AG09309 (cell line): ENCODE measurements at places on chromosomes 11 and 22.

DNA sequence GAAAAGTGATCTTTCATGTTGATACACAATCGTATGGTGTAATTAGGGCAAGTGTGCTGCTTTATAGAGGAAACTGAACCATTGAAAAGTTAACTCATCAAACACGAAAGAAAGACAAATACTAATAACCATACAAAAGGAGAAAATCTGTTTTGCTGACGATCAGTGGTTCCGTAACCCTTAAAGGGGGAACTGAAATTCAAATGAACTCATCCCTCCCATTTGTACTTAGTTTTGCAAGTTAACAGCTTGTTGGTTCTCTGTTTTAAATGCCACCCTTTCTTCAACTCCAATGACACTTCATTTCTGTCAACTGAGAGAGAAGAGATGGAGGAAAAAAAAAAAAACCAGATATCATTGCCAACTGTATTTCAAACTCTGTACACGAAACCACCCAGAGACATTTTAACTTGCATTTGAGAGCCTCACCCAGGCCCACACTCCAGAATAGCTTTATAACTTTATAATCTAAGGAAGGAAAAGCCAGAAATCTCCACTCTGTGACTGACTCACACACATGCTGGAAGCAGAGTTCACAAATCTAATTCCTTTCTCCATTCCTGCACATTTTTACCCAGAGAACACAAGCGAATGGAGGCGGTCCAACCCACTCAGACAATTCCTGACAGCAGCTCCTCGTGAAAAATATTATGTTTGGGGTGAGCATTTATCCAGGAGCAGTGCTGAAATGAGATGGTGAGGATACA is 17.4 kb upstream of the CSNK2A3 start:
- no peak for DNase-seq

- peak; percentile 87 for DNase-seq
Measured at GRCh38 chr11:129639300-129639699, 176.3 kb upstream of the TMEM45B start.

DNA sequence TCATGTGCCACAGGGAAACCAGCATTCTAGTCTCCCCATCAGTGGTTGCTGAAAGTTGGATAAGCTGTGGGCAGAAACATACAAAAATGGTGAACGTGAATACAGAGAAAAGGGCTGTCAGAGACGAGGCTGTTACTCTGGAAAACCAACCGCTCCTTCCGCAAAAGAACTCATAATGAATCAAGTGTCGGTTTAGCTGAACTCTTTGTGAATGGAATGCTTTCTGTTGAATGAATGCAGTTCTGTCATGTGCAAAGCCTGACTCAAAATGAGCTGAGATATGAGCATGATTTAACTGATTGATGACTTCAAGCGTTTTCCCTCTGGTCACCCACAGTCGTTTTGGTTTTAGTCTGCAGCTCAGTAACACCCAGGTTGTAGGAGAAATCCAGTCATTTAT is 298.3 kb downstream of the ETS1 start:
- DNase-seq, result no peak

- DNase-seq, result no peak
Measured at GRCh38 chr22:33116841-33117547, 58.8 kb upstream of the SYN3 start.

GRCh38 chr11:119195680-119196079 is 10.4 kb downstream of the NHERF4 start:
- DNase-seq, result no peak

- DNase-seq, result no peak
Measured at GRCh38 chr22:26314656-26315055, 114.4 kb upstream of the ASPHD2 start.

DNA sequence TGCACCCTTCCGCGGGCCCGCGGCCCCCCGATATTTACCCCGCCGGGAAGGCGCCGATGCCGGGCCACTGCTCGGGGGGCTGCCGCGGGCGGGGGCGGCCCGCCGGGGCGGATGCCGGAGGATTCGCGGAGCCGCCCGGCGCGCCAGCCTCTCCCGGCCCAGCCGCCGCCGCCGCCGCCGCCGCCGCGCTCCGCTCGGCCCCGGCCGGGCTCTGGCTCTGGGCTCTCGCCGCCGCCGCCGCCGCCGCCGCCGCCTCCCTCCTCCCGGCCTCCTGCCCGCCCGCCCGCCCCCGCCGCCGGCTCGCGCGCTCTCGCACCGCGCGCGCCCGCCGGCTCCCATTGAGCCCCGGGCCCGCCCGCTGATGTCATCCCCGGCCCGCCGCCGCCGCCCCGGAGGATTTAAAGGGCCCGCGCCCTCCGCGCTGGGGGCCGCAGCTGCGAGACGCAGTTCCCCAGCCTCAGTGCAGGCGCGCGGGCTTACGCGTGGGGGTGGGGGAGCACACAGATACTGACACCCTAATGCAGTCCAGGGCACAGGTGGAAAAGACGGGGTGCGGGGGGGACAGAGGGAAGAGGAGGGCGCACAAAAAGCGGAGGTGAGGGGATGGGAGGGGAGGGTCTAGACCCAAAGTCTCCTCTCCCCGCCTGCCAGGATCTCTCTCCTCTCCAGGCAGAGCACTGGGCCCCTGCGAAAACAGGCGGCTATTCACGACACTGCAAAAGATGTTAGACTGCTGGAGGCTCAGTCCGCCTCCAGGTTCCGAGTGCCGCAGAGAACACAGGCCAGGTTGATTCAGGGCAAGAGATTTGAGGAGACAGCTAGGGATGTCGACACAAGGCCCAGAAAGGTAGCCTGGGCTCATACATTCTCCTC is at the start of gene CSNK1E:
TSS of gene CSNK1E (minus strand) at position 312 of the 873 bp plus-strand sequence. CDS start 3,276 bp downstream, outside the sequence.
- no peak for DNase-seq

DNA sequence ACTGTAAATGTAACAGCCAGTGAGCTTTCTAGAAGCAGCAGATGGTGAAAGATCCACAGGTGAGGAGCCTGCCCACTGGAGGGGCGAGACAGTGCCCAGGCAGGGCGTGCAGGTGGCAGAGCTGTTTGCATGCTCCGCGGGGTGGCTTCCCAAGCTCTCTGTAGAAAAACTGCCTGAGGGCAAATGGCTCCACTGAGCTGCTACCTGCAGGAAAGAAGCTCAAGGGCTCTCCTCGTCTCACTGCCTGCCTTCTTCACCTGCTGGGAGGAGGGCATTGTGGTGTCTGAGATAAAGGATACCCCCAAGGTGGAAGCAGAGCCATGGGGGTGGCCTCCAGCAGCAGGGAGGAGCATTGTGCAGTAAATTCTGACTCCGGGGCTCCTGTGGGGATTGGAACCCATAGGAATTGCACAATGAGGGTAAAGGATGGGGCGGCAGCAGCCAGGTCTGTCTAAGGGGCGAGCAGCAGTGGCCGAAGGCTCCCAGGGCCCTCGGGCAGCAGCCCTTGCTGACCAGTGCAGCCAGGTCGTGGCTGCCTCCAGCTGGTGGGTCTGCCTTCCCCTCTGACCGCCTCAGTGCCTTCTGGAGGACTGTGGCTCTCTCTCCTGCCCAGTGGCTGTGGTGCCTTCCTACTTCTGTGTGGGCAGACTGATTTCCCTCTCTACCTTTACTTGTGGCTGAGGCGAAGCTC is 28.0 kb upstream of the CABP7 start:
- no peak for DNase-seq

DNA sequence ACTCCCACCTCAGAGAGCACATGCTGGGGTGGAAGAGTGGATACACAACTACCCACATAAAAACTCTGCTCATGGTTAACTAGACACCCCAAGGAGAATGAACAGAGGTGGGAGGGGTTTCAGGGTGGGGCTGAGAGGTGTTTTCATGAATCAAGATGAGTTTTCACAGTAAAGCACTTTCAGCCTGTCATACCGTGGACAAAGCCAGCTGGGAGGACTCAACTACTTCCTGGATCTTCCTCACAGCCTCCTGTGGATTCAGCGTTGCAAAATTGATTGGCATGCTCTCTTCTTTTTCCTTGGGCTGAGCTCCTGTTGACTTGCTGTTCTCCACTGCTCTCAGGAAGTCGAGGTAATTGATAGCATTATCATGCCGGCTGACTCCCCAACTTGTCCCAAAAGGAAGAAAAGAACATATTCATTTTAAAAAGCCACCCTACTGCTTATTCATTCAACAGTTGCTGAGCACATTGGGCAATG is 168.5 kb downstream of the MPPED1 start:
- DNase-seq, result no peak

- peak; percentile 78 for DNase-seq
Measured at GRCh38 chr22:33380789-33381530, 322.8 kb upstream of the SYN3 start.

- DNase-seq, result no peak
Measured at GRCh38 chr11:46346886-46347636, at the start of gene DGKZ. Gene DGKZ (plus strand): TSS chr11:46347463. CDS start chr11:46347660, 197 bp downstream.

GRCh38 chr11:35811783-35812182 is 132.1 kb upstream of the LDLRAD3 start:
- DNase-seq, result no peak

DNA sequence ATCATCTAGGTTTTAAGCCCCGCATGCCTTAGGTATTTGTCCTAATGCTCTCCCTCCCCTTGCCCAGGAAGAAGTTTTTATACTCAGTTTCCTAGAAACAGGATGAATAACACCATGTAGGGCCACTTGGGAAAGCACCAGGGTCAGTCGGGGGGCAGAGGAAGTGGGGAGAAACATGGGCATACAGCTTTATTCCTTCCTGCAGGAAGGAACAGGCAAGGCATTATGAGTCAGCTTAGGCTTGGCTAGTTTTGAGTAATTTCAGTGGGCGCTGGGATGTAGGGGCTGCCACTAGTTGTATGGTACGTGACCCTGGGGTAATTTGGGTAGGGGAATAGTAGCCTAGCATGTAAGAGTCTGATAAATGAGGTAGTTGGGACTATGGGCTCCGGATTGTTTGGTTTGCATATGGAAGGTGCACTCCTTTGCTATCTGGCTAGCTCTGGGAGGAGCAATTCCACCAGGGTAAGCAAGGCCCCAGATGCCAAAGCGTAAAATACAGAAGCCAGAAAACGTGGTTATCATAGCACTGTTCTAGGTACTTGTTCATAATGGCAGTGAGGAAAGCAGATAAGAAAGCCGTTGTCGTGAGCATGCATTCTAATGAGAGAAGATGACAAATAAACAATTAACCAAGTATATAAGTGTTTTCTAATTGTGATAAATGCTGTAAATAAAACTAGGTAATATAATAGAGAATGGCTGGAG is 24.8 kb downstream of the ACER3 start:
- no peak for DNase-seq

GRCh38 chr22:32587449-32587848 is 112.8 kb downstream of the FBXO7 start:
- peak; percentile 73 for DNase-seq

DNA sequence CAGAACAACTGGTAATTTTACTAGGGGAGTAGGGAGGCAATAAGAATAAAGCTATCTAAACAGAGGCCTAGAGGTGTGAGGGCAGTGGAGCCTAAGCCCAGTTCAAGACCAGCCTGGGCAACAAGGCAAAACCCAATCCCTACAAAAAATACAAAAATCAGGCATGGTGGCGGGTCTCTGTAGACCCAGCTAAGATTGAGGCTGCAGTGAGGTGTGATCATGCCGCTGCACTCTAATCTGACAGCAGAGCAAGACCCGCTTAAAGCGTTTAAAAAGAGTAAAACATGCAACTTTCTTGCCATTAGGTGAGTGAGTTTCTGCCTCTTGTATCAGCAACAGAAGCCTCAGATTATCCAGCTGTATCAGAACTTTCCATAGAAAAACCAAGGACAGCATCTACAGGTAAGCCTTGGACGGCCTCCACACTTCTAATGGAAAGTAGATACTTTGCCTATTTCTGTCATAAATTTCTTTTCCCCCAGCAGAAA is 12.1 kb downstream of the TAF1D start:
- no peak for DNase-seq

DNA sequence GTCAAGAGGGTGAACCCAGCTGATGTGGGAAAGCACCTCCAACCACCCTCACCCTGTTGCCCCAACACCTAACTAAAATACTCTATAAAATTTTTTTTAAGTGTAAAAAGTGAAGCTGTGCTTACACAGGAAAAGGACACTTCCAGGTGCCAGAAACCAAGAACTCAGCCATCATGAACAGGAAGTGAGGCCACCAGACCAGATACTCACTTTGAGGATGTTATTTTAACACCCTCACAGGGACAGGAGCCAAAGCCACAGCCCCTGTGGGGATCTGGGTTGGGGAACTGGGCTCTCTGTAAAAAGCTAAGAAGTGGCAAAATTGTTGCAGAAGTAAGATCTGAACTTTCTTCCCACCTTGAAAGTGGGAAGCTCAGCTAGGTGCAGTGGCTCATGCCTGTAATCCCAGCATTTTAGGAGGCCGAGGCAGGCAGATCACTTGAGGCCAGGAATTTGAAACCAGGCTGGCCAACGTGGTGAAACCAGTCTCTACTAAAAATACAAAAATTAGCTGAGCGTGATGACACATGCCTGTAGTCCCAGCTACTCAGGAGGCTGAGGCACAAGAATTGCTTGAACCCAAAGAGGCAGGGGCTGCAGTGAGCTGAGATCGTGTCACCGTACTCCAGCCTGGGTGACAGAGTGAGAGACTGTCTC is 3.8 kb downstream of the RSPH14 start:
- DNase-seq, result no peak
